ENCODE measurements at places on chromosomes 3 and 15.

DNA sequence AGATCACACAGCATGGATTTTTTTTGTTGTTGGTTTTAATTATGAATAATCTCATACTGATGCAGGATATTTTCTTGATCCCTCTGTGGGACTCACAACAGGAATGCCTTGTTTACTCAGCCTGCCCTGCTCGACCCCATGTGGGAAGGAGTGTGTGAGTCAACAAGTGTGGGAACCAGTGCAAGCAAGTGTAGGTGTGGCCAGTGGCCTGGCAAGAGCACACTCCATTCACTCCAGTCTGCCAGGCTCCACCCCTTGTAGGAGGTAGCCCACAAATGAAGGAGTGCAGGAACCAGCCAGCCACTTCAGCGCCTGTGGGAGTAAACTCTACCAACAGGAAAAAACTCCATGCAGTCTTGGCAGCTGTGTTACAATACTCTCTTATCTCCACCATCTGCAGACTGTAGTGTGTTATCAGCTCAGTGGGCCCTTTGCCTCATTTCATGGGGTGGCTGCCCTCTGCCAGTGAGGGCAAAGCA lies 393.6 kb downstream of the OTOL1 start:
- no peak for DNase-seq

- no peak for DNase-seq
These were observed 80.4 kb downstream of the SEMA5B start for GRCh38 chr3:122947196-122947595.

DNA sequence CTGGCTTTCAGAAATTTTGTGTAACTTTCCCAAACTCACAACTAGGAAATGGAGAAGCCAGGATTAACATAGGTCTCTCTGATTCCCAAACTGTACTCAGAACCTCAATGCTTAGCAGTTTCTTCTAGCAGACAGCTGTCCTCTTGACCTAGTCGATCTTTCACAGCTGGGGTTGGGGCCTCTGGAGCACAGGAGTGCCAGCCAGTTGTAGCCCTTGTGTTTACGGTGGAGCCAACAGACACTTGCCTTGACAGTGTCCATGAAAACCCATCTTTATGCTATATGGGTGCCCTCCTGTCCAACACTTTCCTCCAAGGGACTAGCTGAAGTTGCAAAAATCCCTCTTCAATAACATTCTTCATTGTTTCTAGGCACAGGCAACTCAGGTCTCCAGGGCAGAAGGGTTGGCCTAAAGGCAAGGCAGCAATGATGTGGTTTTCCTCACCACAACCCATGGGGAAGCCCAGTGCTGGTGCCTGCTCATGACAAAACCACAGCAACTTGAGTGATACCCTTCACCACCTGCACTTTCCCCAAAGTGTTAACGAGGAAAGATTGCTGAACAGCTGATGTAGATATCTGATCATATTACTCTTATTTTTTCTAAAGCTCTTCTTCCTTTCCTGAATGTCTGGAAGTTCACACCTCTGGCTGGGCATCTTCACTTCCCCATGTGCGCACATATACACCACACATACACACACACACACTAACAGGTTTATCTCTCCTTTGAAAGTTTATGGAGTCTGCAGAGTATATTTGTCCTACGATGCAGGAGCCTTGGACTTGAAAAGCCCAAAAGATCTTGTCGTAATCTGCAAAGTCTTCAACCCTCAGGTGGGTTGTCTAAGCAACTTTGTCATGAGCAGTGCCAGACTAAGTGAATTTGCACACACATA lies 11.0 kb upstream of the KNG1 start:
- no peak for DNase-seq

DNA sequence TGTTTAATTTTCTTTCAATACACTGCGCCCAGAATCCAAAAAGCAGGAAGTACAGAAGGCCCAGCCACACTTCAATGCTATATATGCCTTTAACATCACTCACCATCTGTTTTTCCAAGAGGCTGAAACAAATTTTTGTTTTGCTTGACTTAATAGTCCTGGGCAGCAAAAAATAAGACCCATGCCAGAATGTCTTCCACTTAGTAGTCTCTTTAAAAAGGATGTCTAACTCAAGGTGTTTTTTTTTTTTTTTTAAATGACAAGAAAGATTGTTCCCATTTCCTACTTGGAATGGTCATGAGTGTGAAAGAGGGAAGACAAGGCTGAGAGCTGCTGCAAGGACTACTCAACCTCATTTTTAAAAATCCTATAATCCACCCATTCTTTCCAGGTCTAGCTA lies 590.3 kb upstream of the SGO1 start:
- DNase-seq: no peak

DNA sequence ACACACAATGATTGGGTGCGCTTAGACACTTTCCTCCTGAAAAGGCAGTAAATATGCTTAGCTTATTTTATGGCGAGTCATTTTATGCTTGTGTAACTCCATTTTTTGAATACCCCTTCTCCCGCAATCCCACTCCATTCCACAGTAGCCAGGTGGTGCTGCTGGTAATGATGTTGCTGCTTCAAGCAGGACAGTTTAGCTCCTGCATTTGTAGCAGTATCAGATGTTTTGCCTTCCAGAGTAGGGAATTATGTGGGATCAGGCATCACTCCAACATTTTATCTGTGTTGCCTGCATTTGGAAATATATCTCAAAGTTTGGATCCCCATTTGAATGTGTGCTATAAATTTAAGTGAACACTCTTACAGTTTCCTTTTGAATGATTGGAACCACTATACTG lies 302.1 kb upstream of the SGO1 start:
- DNase-seq: no peak

DNA sequence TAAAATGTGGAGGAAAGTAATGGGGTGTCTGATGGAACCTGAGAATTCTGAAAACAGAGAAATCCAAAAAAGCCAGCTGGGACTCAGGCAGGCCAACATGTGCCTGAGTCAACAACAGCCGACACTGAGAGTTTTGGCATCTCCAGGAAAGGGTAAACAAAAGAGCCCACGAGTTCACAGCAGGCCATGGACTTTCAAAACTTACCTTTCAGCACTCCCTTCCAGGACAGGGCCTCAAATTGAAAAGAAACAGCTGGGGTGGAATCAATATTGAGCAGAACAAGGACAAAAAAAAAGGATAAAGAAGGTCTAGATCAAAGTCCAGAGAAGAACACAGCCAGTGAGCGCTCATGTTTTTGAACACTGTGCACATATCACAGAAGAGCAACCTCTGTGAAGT lies 735.4 kb upstream of the GRM7 start:
- no peak for DNase-seq

DNA sequence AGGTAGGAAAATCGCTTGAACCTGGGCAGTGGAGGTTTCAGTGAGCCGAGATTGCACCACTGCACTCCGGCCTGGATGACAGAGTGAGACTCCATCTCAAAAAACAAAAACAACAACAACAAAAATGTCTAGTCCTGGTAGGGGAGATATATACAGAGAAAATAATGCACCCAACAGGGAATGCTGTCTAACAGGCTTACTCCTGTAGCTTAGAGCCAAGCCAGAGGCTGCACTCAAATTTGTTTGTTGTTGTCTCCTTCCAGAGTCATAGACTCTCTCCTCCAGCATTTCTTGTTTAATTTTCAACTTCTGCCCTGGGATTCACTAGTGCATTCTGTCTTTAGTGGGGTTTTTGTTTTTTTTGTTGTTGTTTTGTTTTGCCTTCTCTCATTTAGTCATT lies 4.6 kb upstream of the TRA2B start:
- DNase-seq: no peak

DNA sequence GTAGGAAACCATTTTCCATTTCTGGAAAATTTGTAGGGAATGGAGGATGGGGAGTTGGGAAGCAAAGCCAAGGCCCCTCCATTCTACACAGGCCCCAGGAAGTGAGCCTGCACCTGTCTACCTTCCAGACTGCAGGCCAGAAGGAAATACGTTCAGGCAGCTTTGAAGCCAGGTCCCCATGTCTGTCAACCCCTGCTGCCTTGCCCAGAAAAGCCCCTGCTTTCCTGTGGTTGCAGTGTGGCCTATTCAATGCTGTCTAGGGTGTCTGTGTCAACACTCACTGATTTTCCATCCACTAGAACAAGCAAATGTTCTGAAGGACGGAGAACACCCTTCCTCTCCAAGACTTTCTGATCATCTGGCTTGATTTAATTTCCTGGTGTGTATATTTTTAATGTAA lies 281.9 kb downstream of the TLE3 start:
- no peak for DNase-seq

GRCh38 chr3:125395091-125395490 lies 20.0 kb upstream of the ZNF148 start:
- DNase-seq: no peak

GRCh38 chr3:190444006-190444405 lies 5.7 kb downstream of the TMEM207 start:
- no peak for DNase-seq

- no peak for DNase-seq
These were observed 63.4 kb downstream of the PPARG start for GRCh38 chr3:12352253-12352652.

GRCh38 chr3:49671291-49672288 lies 2.6 kb upstream of the APEH start:
- DNase-seq: peak; percentile 56

DNA sequence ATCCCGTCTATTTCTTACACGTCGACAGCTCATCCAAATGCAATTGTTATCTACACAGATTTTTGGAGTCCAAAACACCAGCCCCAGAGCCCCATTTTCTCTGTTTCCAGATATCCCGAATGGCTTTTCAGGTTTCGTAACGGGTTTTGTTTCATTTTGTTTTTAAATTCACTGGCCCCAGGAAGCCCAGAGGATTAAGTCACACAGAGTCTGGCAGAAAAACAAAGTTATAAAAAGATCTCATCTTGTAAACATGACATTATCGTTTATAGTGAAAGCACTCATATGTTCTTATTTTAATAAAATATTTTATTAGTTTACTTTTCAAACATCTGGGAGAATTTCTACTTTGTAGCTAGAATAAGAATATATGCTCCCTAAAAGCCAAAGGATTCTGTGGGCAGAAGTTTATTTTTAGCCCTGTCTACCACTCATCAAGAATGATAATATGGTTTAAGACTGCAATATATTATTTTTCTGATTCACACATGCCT lies 149.3 kb upstream of the SLC2A2 start:
- DNase-seq: no peak

- DNase-seq: no peak
These were observed 201.2 kb downstream of the FMN1 start for GRCh38 chr15:32993285-32993684.

GRCh38 chr3:115099986-115100571 lies 47.0 kb downstream of the ZBTB20 start:
- DNase-seq: peak; percentile 85

GRCh38 chr15:92745845-92746271 lies 90.3 kb upstream of the FAM174B start:
- no peak for DNase-seq

GRCh38 chr3:27666272-27666671 lies 55.9 kb downstream of the EOMES start:
- no peak for DNase-seq

- DNase-seq: peak; percentile 9
These were observed 140.5 kb upstream of the CADPS start for GRCh38 chr3:63015614-63016309.
